Posterior vena cava (tissue), 2 donors: ENCODE measurements at places on chromosomes 16 and 17.

GRCh38 chr17:8417806-8418205 lies 17.9 kb upstream of the NDEL1 start:
- DNase-seq, result no peak

GRCh38 chr16:54316095-54316889 lies 29.7 kb upstream of the IRX3 start:
- DNase-seq, result no peak

DNA sequence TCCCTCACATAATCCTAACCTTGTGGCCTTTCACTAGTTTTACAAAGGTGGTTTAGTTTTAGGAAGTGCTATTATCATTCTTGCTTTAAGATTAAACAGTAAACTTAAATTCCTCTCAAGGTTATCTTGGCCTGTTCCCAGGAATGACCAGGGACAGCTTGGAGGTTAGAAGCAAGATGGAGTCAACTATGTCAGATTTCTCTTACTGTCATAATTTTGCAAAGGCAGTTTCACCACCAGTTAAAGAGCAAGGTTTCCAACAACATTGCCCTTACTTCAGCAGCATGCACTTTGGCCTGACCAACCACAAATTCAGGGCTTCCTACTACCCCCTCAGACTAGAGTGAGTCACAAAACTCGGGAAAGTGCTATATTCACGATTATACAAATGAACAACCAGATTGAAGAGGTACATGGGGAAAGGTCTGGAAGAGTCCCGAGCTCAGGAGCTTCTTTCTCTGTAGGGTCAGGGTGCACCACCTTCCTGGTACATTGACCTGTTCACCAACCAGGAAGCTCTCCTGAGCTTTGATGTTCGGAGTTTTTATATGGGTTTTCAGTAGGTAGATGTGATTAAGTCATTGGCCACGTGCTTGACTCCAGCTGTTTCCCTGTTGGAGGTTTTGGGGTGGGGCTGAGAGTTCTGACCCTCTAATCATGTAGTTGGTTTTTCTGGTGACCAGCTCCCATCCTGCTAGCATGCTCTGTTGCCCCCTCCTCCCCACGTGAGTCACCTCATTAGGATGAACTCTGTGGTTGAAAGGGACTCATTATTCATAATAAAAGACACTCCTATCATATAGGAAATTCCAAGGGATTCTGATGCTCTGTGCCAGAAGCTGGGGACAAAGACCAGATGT lies 19.4 kb downstream of the RHOT1 start:
- DNase-seq, result no peak

- no peak for DNase-seq
Observed at GRCh38 chr16:5024632-5025031, 9.1 kb downstream of the NAGPA start.

DNA sequence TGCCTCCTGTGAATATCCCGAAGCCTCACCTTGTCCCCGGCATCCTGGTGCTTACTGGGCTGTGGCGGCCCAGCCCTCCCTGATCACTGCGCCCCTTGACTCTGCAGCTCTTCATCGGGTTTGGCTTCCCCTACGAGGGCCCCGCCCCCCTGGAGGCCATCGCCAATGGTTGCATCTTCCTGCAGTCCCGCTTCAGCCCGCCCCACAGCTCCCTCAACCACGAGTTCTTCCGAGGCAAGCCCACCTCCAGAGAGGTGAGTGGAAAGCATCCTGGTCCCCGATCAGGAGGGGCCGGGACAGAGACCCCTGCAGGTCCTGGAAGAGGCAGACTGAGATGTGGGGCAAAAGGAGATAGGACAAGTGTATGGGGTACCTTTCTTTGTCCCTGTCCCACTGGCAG lies 72.1 kb downstream of the MGAT5B start:
- DNase-seq, result no peak

DNA sequence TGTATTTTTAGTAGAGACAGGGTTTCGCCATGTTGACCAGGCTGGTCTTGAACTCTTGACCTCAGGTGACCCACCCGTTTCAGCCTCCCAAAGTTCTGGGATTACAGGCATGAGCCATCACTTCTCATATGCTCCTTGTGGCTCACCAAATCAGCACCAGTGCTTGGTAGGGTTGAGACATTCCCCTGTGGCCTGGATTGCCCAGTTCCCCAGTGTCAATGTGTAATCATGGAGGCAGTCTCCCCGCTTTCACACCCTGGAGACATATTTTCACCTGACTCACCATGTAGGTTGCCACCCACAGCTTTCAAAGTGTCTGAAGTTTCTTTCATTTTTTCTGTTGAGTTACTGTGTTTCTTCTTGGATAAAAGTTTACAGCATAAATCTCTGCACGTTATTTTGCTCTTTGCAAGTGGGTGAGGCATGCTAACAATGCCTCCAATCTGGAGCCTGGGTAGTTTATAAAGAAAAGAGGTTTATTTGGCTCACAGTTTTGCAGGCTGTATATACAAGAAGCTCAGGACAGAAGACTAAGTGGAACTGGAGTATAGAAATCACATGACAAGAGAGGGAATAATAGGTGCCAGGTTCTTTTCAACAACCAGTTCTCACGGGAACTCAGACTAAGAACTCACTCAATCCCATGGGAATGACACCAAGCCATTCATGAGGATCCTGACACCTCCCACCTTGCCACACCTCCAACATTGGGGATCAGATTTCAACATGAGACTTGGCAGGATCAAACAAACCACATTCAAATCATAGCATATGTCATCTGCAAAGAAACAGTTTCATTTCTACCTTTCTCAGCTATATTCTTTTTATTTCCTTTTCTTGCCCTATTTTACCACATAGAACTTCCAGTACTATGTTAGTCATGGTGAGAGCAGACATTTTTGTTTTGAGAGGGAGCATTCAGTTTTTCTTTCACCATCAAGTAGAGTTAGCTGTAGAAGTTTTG lies 113.2 kb downstream of the PHKB start:
- DNase-seq, result no peak

DNA sequence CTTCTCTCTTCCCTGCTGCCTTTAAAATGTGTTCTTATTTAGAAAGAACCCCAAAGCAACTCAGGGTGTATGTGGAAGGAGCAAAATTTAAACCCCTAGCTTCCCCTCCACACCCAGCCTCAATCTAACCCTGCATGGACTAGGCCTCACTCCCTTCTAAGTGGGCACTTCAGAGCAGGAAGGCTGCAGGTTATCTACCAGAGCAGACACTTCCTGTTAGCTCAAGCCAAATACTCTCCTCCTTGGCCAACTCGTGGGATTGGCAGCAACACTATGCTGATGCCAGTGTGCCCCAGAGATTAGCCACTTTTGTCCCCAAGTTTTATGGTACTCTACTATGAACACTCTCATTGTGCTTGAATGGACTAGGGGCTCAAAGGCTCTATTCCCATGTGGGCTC lies 35.6 kb downstream of the CCDC42 start:
- DNase-seq, result no peak

- no peak for DNase-seq
Observed at GRCh38 chr17:69928611-69929010, 146.4 kb upstream of the KCNJ16 start.

DNA sequence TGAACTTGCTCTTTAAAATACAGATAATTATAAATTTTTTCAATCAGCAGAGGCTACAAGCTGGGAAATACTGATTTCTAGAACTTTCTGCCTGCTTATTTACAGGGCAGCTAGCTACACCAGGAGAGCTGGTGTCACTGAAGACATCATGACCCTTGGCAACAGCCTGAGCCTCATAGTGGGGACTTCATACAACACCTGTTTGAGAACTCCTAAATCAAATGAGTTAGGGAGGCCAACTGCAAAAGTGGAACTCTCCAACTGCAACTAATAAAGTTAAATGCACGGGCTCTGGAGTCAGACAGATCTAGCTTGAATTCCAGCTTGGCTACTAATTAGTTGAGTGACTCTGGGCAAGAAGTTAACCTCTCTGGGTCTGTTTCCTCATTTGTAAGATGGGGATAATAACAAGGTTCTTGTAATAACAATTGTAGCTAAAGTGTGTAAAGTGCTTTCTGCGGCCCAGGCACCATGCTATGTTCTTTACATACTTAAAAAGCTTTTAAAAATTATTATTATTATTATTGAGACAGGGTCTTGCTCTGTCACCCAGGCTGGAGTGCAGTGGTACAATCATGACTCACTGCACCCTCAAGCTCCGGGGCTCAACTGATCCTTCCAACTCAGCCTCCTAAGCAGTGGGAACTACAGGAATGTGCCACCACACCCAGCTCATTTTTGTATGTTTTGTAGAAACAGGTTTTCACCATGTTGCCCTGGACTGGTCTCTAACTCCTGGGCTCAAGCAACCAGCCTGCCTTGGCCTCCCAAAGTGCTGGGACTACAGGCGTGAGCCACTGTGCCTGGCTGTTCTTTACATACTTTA lies 33.4 kb downstream of the VAC14 start:
- DNase-seq, result no peak

GRCh38 chr17:77641718-77642117 lies 316.8 kb upstream of the TNRC6C start:
- DNase-seq, result no peak

- no peak for DNase-seq
Observed at GRCh38 chr16:74035816-74036215, 260.8 kb upstream of the PSMD7 start.

- DNase-seq, result no peak
Observed at GRCh38 chr17:11300738-11301137, 59.7 kb downstream of the SHISA6 start.

GRCh38 chr16:46948548-46949166 lies 24.8 kb downstream of the DNAJA2 start:
- DNase-seq, result no peak

DNA sequence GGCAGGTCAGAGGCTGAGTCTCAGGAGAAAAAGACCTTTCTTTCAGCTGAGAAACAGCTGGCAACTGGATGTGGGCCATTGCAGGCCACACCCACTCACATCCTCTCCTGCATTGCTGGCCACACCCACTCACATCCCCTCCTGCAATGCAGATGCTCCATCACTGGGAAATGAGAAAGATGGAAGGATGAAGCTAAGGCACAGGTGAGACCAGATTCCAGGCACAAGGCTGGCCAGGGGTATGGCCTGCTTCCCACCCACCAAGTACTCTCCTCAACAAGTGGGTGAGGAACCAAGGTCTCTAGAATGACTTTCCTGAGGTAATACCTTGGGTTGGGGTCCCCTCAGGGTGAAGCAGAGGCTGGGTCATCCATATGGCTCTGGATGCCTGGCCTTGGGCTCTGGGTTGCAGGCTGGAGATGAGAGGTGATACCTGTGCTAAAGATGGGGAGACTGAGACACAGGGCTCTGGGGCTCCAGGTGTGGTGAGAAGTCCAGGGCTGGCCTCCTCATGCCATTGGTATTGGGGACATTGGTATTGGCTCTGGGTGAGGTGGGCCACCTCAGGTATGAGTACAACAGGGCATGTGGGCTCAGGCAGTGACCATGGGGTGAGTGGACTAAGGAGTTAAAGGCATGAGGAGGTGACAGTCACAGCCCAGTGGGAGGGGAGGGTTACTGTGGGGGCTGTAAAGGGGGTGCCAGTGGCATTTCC lies 1726.8 kb downstream of the TP53TG3F start:
- no peak for DNase-seq

GRCh38 chr16:1678500-1679098 lies 520 bp downstream of the JPT2 start:
- DNase-seq, result peak; percentile 81

- no peak for DNase-seq
Observed at GRCh38 chr17:82388223-82388921, 16.8 kb downstream of the UTS2R start.

DNA sequence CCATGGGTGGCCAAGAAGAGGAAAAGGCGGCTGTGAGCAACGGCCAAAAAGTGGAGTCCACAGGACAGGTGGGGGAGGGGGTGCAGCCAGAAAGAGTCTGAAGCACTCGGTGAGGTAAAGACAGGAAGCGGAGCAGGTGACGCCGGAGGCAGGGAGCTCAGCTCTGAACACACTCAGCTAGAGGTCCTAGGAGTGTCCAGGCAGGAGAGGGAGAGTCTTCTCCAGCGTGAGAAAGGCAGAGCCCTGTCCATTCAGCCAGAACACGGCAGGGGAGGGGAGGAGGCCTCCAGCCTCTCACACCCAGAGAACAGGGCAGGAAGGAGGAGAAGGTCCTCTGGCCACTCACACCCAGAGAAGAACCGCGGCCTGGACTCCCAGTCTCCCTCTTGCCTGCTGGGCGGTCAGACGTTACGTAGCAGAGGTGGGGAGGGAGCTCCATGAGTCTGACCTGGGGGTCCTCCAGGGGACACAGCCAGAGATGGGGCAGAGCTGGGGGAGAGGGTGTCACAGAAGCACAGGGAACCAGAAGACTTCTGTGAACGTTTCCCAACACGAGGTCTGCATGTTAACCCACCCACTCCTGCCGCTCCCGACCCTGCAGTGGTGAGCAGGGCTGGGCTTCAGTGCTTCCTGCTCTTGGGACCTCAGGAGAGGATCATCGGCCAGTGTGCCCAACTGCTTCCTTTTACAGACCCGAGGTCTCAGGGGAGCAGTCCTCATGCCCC lies 89.2 kb downstream of the ABR start:
- DNase-seq, result no peak

GRCh38 chr16:77322757-77323156 lies 112.1 kb downstream of the ADAMTS18 start:
- no peak for DNase-seq

- DNase-seq, result no peak
Observed at GRCh38 chr17:51230306-51230705, 29.5 kb downstream of the MBTD1 start.

DNA sequence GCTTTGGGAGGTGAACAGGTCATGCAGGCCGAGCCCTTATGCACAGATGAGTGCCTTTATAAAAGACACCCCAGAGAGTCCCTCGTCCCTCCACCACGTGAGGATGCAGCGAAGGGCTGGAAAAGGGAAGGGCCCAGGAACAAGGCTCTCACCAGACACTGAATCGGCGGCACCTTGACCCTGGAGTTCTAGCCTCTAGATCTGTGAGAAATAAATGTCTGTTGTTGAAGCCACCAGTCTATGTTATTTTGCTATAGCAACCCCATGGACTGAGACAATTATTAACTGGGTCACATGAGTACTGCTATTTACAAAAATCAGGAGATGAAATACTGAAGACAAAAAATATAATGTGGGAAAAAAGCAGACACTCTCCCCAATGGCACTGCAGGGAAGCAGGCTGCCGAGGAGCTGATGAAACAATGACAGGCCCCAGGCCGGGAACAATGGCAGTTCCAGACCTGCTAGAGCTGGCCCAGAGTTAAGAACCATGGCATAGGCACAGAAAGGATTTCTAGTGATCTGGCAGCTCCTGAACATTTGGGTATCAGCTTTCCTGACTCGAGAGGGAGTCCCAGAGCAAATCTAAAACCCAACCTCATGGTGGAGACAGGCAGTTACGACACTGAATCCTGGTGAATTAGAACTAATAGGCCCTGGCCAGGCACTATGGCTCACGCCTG lies 17.8 kb upstream of the GGA2 start:
- DNase-seq, result peak; percentile 45

DNA sequence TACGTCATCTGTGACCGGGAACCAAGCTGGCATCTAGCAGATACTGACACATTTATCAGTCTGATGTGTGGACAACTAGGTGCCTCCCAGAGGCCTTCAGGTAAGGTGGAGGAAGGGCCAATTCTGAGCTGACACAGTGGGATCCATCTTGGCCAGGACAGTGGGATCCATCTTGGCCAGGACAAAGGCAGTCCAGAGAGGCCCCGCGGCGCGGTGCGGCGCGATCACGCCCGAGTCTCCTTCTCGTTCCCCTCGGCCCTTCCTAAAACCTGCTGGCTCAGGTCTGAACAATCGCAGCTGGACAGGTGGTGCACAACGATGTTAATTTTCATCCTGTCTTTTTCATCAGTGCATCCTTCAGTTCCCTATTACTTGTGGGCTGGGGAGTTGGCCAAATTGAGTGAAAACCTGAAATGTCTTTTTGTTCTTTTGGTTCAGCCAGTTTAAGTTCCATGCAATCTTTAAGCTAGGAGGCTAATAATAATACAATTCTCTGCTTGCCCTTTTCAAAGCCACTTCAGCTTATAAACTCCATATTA lies 486 bp upstream of the WSB1 start:
- DNase-seq, result no peak
